NCI-H2081 (cell line): ENCODE measurements at places on chromosomes 2 and 18.

DNA sequence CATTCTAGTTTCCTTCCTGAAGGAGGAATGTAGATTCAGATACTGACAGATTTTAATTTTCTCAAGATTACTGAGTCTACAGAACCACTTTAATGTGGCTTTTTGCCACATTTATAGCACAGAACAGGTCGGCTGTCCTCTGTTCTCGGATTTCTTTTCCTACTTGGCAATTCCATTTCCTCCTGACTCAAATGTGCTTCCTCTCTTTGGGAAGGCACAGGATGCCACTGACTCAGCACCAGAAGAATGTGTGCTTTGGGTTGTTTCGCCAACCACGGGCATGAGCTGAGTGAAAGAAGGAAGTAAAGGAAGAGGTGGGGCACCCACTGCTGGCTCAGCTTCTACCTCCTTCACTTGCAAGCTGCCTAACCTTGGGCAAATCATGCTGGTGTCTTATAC is 970.6 kb upstream of the ACVR2A start:
- no peak for DNase-seq

GRCh38 chr2:25042321-25043240 is 705 bp downstream of the EFR3B start:
- peak; percentile 44 for DNase-seq

DNA sequence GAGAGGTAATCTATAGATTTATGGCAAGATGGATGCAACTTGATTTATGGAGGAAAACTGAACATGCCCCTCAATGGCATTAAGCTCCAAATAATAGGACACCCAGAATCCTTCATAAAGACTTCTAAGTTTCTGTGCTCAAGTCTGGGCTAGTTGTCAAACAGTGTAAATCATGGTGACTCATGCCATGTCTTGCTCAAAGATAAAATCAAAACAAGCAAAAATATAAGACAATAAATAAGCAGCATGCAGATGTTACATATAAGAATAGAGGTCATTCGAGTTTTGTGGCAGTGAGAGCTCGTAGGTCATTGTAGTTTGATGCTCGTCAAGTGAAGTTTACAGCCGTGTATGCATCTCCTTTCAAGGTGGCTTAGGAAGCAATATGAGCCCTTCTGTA is 403.2 kb downstream of the THSD7B start:
- DNase-seq: no peak

DNA sequence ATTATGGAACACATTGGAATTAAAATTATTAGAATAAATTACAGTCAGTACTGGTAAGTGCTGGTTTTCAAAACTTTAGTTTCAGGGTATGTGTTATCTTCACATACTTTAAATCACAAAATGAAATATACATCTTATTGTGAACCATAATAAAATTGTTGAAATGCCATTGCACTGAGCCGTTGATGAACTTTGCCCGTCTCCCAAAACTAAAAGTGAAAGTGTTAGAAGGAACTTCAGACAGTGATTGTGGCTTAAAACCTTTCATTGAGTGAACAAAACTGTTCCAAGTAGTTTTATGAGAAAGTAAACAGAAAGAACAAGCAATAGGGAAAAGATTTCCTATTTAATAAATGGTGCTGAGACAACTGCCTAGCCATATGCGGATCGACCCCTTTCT is 811.6 kb downstream of the PLCL1 start:
- no peak for DNase-seq

- DNase-seq: no peak
Measured at GRCh38 chr2:233532971-233533370, 33.6 kb downstream of the USP40 start.
